ENCODE measurements at places on chromosomes 16 and 17.
A peak's percentile ranks its signal among the peaks of the same experiment; 100 is the strongest.

DNA sequence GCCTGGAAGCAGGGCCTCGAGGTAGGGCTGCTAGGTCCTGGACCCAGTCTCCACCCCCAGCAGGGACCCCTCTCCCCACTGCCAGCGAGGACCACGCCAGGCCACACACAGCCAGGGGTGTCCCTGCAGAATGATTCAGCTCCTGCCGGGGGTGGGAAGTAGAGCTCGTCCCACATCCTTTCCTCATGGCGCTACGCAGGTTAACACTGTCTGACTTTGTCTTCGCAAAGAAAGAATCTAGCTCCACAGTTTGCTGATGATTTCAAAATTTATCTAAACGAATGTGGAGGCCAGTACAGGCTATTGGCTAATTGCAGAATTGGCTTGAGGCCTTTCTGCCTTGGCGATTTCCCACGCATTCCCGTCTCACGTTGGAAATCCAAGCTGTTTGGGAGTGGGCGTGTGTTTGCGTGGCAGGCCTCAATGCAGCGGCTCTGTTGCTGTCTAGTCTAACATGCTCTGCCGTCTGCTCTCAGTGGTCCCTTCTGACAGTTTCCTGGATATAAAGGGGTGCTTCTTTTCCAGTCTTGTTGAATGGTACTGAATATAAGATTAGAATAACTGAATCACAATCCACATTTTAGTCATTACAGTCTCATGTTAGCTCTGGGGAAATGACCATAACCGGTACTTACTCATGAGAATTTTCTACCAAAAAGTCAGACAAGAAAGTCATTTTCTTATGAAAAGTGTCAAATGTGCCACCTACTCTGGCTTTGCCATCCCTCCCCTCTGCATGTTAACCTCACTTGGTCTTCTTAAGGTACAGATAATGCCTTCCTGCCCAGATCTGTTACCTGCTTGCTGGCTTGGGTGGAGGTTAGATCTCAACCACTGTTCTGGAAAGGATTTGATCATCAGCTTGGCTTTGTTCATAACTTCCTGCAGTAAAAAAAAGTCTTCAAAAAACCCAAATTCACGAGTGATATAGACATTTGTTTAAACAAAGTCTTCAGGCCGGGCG, 252.4 kb downstream of the NTN1 start:
- no peak for DNase-seq

GRCh38 chr17:4956493-4957061, 5.7 kb downstream of the ENO3 start:
- DNase-seq = no peak

GRCh38 chr17:70956726-70957125, 787.4 kb downstream of the KCNJ2 start:
- DNase-seq = no peak

DNA sequence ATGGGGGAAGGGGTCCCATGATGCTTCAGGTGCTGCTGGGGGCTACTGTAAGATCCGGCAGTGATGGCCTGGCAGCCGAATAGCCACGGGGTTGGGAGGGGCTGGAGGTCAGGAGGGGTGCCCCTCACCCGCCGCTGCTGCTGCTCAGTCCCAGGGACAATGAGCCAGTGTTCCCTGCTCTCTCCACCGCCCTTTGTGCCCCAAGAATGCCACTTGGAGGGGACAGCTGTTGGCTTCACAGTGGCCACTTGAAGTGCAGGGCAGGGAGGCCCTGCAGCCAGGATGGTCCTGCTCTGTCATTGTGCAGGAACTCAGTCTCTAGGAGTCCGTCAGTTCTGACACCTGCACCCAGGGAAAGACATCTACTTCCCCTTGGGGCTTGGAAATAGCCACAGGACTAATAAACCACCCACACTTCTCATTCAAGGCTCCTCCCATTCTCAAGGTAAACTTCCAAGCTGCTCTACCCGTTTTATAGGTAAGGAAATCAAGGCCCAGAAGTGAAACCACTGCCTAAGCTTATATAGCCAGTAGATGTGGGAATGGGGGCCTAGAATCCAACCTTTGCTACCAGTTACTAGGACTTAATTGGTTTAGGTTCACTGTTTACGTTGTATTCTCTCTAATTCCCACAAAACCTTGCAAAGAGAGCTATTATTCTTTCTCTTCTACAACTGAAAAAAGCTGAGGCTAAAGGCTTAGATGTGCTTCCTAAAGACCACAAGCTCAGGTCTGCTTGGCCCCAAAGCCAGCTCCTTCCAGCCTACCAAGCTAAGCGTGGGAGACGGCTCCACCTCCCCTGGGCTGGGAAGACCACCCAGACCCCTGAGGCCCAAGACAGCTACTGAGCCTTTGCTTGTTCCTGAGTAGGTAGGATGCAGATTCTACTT, 6.2 kb upstream of the CPSF4L start:
- DNase-seq = no peak

DNA sequence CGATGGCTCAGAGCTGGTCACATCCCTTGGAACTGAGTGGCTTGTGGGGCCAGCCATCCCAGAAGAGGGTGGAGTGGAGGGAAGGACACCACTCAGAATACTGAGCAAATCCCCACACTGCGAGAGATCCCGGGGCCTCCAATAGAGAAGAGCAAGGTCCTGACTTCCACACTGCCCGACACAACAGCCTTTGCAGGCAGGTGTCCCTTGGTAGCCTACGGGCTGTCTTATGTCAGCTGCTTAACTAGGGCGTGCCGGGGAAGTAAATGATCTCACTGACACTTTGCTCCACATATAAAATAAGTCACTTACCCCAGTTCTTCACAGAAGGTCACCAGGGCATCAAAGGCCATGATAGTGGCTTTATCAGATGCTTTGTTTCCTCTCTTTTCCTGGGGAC, 16.1 kb downstream of the RECQL5 start:
- no peak for DNase-seq

DNA sequence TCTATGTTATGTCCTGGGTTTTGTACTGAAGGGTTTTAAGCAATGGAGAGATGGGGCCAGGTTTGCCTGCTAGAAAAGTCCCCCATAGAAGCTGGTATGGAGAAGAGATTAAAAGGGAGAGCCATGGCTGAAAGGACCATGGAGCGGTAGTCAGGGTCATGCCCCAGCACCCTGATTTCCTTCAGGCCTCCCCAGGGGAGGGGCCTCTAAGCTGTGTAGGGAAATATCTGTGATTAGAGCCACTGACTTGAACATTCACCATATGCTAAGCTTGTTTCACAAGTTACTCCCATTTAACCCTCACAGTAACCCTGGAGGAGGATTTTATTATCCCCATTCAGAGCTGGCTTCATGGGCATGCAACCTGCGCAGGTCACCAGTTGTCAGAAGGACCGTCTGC, 3.8 kb upstream of the ATP2A3 start:
- no peak for DNase-seq

DNA sequence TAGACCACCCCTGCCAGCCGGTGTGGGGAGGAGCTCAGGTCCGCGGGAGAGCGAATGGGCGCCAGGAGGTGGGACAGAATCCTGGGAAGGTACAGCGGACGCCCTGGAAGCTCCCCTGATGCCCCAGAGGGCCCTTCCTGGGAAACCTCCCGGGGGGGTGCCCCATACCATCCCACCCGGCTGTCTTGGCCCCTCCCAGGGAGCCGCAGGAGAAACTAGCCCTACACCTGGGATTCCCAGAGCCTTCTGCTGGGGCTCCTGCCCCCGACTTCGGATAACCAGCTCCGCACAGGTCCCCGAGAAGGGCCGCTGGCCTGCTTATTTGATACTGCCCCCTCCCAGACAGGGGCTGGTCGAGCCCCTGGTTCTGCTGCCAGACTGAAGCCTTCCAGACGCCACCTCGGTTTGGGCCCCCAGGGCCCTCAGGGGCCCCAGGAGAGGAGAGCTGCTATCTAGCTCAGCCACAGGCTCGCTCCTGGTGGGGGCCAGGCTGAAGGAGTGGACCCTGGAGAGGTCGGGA, 3.0 kb upstream of the CBX4 start:
- peak; percentile 43 for DNase-seq

- peak; percentile 19 for DNase-seq
Observed at GRCh38 chr17:46818316-46818928, at the start of gene WNT3. TSS of gene WNT3 (minus strand) at chr17:46818692. CDS start at chr17:46818597, 95 bp downstream.

Measured in NCI-H526 (cell line).